Cerebellum (tissue), 4 donors: ENCODE measurements at places on chromosomes 12 and 14. TPM values are rescaled to one million over a fixed set of nuclear protein-coding genes. Genes with fewer than 3 reads are reported as not detected.
A peak's percentile ranks its signal among the peaks of the same experiment; 100 is the strongest.

DNA sequence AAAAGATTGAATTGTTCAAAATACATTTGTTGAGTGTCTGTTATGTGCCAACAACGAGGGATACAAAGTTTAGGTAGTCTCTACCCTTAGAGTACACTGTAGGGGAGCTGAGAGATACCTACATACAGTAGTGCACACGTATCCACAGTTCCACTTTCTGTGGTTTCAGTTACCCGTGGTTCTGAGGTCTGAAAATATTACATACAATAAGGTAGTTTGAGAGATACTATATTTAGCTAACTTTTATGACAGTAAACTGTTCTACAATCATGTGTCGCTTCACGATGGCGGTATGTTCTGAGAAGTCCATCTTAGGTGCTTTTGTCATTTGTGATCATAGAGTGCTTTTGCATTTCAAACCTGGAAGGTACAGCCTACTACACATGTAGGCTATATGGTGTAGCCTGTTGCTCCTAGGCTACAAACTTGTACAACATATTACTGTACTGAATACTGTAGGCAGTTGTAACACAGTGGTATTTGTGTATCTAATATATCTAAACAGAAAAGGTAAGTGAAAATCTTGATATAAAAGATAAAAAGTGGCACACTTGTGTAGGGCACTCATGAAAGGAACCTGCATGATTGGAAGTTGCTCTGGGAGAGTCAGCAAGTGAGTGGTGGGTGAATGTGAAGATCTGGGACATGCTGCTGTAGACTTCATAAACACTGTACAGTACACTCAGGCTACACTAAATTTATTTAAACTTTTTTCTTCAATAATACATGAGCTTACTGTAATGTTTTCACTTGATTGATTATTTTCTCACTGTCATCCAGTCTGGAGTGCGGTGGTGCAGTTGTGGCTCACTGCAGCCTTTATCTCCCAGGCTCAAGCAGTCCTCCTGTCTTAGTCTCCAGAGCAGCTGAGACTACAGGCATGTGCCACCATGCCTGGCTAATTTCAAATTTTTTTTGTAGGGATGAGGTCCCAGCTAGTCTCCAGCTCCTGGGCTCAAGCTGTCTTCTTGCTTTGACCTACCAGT lies 4.0 kb downstream of the CPSF6 start:
- DNase-seq: no peak

DNA sequence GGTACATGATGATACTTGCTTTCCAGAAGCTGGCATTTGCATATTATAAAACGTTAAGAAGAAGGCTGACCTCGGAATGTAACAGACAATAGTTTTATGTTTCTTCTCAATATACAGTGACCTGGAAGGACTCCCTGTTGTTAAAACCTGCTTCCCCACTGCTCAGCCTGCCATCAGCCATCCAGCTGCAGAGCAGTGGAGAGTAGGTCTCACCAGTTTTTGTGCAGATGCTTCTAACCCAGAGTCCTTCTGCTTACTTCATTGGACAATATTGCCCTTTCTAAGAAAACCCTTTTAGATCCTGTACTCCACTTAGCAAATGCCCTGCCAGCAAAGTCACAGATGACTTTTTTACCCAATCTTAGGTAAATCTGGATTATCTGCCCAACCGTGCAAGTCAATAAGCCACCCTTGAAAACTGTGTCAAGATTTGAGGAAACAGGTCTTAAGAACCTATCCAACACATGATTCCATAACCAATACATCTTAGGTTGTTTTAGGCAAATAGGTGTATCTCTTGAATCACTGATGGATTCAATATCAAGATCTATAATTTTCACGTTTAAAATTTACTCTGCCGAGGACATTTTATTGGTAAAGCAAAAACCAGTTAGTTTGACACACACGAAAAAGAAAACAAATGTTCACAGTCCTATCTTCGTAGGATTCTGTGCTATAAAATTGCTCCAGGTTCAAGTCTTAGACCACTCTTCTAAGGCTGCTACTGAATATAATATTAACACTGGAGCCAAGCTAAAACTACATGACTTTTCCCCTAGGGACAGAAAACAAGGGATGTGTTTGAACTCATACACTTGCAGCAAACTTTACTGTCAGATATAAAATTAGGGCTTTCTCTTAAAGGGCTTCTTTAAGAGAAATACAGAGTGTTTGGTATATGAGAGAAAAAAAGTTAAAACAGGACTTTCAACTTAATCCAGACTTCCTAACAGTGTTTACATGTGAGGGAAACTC lies 5.7 kb downstream of the PHLDA1 start:
- DNase-seq: no peak

DNA sequence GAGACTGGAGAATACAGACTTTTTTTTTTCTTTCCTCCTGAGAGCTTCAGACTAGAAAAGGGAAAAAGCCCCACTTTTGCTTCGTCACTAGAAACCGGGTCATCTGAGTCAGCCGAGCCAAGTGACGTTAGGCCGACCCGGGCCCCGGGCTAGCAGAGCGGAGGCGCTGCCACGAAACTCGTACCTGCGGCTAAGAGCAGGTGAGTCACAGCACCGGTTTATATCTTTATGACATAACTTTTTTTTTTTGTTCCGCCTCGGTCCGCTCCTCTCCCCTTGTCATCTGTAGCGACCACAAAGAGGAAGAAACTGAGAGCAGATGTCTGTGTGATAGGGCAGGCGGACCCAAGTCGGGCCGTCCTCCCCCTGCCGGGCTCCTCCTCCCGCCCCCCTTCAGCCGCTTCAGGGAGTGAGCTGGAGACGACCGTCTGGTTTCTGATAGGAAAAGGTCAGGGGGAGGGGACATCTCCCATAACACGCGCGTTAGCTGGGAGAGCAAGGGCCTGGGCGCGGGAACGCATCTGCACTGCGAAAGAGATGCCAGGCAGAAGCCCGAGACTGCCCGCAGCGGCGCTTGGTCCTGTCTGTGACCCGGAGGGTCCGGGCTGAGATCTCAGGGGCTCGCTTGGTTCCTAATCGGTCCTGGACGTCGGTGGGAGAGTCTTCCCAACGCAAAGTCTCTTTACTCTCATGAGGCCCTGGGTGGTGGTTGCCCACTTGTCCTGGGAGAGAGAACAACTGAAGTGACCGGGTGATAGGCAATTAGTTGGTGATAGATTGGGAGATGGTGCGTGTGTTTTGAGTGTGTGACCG lies 586 bp downstream of the TTC6 start:
- DNase-seq: no peak

DNA sequence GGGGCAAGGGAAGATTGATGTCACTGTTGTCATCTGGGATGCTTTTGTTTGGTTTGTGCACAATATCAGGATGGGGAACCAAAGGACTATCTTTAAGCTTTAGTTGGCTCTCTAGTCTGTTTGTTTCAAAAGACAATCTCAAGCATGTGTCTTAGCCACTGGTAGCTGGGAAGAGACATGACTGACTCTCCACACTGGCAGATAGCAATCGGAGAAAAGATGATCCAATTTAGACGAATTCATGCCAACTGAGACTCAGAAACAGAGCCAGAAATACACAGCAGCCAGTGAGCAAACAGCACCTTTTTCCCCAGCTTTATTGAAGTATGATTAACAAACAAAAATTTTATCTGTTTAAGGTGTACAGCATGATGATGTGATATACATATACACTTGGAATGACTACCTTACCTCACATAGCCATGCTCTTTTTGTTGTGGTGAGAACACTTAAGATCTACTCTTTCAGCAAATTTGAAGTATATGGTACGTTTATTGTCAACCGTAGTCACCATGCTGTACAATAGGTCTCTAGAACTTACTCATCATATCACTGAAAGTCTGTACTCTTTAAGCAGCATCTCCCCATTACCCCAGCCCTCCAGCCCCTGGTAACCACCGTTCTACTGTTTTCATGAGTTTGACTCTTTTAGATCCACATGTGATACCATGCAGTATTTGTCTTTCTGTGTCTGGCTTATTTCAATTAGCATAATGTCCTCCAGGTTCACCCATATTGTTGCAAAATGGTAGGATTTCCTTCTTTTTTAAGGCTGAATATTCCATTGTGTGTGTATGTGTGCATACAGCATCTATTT lies 50.6 kb downstream of the DUSP16 start:
- DNase-seq: no peak

DNA sequence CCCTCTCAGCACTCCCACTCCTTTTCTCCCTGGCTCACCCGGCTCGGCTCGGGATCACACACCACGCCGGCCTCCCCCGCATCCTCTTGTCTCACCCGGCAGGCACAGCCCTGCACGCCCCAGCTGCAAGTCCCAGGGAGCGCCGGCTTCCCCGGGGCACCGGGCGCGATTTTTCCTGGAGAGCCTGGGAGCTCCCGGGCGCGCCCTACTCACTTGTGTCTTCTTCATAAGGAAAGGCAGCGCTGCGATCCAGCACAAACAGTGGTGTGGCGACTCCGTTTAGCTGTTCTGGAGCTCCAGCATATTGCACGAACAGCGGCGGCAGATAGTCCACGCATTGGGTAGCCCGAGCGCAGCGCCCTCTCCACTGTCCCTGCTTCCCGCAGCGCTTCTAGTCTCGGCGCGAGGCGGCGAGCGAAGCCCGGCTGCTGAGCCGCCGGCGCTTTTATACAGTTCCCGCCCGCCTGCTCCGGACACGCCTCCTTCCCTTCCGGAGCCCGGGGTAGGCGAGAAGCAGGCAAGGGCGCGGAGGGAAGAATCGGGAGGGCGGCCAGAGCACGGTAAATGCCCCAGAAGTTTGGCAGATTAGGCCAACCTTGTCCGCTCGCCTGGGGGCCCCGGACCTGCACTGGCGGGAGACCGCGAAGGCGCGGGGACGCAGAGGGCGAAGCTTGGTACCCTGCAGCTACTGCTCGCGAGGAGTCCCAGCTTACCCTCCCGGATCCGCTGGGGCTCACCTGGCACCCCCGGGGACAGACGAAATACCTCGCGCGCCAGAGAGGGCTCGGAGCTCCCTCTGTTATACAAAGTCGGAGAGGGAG lies at the start of gene KITLG:
Gene KITLG (minus strand): TSS at position 421 of the 821 bp plus-strand sequence. CDS start 193 bp downstream, at position 228.
- DNase-seq: peak; percentile 8

DNA sequence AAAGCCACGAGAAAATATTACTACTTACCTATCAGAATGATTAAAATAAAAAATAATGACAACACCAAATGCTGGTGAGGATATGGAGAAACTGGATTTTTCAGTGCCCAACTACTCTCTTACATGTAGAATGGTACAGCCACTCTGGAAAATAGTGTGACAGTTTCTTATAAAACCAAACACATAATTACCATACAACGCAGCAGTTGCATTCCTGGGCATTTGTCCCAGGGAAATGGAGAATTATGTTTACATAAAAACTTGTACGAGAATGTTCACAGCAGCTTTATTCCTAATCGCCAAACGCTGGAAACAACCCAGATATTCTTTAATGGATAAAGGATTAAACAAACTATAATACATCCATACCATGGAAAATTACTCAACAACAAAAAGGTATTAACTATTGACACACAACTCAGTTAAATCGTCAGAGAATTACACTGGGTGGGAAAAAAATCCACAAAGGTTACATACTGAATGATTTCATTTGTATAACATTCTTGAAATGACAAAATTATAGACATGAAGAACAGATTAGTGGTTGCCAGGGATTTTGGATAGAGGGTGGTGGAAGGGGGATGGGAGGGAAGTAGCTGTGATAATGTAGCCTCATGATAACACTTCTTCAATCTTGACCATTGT lies 35.4 kb downstream of the TAOK3 start:
- DNase-seq: no peak

DNA sequence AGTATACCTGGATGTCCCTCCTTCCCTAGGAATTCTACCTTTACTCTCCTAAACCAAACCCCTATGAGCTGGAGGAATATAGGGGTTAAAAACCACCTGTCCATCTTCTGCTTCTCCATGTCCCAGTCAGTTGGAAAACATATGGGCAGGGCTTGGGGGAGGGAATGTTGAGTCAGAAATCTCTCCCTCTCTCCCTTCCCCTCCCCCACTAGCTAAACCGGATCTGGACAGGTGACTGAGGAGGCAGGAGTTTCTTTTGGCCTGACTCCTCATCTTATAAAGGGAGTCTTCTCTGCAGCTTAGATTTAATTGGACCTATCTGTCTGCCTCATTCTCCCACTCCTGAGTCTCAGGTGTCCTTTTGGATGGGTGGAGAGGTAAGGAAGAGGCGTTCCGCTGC lies 6.1 kb downstream of the ERBB3 start:
- no peak for DNase-seq

DNA sequence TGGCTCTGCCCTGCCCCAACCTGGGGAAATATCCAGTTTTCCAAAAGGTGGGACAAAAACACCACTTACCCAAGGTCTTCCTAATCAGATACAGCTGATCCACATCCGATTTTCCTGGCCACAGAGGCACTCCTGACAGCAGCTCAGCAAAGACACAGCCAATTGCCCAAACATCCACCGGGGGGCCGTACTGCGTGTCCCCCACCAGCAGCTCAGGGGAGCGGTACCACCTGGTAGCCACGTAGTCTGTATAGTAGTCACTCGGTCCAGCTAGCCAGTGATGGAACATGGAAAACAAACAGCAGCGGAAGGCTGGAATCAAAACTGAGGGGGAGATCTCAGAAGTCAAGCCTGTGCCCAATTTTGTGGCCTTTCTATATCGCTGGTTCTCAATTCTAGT lies 28.8 kb downstream of the DMAC2L start:
- DNase-seq: no peak

- peak; percentile 62 for DNase-seq
These were observed 716 bp downstream of the HSP90AA1 start for GRCh38 chr14:102085948-102086708.

ISM2 gene
- 0.45 TPM for total RNA-seq
